ENCODE measurements at places on chromosomes 11 and 22. TPM values are rescaled to one million over a fixed set of nuclear protein-coding genes. Genes with fewer than 3 reads are reported as not detected.

The MCAT gene
- total RNA-seq: 21.5 TPM

The DEPDC7 gene
- total RNA-seq: 4.4 TPM

The CYP2D6 gene
- total RNA-seq: 2.3 TPM

The OR52N4 gene
- total RNA-seq: not detected

The AGBL2 gene
- 4.3 TPM for total RNA-seq

The SCN4B gene
- total RNA-seq: 1.6 TPM
